Astrocyte of the hippocampus (primary cell): ENCODE measurements at places on chromosomes 5 and 9.

- DNase-seq, result peak; percentile 53
Measured at GRCh38 chr5:143921525-143922311, 109.8 kb downstream of the HMHB1 start.

DNA sequence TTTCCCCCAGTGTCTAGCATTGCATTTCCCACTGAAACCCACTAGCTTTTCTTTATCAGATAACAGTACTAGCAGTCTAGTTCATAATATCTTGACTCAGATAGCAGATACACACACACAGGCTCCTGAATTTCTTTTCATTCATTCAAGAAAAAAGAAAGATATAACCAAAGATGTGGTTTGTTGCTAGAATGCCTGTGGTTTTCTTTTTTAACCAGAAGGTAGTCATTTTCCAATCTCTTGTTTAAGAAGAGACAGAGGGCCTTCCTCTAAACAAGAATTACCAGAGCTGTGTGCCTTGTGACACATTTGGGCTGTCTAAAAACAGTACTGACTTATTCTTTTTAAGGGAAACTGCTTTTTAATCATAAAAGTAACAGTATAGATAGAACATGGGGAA lies 167.3 kb downstream of the PJA2 start:
- peak; percentile 42 for DNase-seq

DNA sequence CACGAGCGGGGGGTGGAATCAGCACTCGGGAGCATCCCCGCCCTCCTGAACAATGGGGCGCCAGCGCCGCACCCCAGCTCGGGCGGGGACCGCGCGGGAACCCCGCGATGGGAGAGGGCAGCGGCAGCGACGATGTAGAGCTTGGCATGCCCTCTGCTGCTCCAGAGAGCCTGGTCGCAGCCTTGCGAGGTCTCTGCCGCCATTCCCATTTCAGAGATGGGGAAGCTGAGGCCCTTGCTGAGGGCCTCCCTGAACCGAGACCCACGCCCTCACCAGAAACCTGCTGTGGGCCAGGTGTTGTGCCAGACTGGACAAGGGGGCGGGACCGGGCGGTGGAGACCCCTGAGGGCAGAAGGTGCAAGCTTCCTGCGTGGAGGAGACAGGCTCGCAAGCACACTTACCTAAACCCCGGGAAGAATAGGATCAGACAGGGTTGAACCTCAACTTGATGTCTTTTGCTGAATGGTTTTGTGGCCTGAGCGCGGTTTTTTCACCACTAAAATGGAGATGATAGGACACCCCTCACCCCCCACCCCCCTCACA lies 647 bp upstream of the MEGF9 start:
- no peak for DNase-seq

GRCh38 chr9:125176636-125177035 lies 13.0 kb downstream of the PPP6C start:
- DNase-seq, result no peak

- peak; percentile 86 for DNase-seq
Measured at GRCh38 chr9:128007566-128008138, 26.9 kb upstream of the EEIG1 start.

DNA sequence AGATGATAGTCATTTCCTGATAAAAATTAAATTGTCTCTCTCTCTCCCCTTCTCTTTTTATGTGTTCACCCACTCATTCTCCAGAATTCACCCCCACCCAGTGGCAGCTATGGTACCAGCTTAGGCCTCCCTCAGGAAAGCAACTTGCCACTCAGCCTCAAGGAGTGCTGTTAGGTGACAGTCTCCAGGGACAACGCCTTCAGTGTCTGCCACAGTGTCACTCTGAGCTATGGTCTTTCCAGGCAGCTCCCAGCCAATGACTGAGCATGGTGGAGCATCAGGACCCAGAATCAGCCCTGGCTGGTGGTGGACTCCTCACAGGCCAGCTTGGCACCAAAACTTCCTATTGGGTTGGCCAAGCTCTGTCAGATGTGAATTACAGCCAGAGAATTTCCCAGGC lies 140.9 kb upstream of the PIK3R1 start:
- no peak for DNase-seq

GRCh38 chr5:89042746-89043145 lies 159.8 kb upstream of the MEF2C start:
- DNase-seq, result no peak
